ENCODE measurements at places on chromosomes 3 and 15. TPM values are rescaled to one million over a fixed set of nuclear protein-coding genes. Genes with fewer than 3 reads are reported as not detected.

Gene LCMT2
- total RNA-seq: 8.0 TPM

DNA sequence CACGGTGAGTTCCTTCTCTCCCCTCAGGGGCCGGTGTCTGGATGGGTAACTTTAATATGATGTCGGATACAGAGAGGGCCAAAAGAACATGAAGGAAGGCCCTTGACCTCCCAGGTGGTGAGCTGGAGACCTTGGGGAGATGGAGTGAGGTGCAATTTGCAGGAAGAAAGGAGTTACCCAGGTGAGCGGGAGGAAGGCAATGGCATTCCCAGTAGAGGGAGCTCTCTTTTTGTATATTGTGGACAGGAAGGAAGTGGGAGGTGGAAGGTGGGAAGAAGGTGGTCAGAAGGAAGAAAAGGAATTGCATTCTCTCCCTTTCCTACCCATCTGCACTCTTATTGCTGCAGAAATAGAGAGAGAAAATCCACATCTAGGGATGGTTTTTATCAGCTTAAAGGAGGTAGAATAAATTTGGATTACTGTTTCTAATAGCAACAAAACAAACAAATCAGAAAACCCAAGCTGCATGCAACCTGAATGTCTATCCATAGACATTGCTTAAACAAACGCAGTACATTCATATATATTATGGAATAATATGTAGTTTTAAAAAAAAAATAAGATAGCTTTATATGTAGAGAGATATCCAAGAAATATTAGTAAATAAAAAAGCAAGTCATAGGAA lies 169.0 kb upstream of the TSC22D2 start:
- peak overlapping the region; percentile 0 for H3K4me3 ChIP-seq
- peaks cover 36% of the 10 kb centered on the region for H3K4me1 ChIP-seq
- no peaks in the 10 kb centered on the region for H3K27me3 ChIP-seq
- H3K36me3 ChIP-seq: no peaks in the 10 kb centered on the region
- H3K27ac ChIP-seq: no peak overlapping the region
- no peak for DNase-seq

DNA sequence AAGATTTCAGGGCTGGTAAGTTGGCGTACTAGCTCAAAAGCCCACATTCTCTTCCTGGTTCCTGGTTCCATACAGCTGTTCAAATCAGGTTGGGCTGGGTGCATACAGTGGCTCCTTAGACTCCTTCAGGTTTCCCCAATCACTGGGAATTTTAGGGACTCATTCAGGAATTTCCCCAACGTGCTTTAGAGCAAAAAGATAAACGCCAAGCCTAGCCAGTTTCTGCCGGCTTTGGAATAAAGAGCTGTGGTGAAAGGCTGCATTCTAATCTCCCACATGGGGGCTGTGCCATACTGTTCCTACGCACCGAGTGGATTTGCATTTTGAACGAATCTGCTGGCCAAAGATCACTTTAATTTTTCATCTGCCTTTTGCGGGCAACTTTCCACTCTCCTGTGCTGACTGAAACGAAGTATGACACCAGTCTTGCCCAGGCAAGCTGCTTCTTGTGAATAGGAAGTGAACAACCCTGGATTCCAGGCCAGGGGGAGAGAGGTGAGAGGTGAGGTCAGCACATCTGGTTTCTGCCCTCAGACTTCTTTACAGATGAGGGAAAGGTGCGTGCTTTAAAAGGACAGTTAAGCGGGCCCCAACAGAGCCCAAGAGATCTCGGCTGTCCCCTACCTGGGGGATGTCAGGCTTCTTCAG lies 184.2 kb upstream of the PDZRN3 start:
- no peaks in the 10 kb centered on the region for H3K27me3 ChIP-seq
- no peaks in the 10 kb centered on the region for H3K36me3 ChIP-seq
- H3K4me1 ChIP-seq: no peaks in the 10 kb centered on the region
- no peak for DNase-seq

DNA sequence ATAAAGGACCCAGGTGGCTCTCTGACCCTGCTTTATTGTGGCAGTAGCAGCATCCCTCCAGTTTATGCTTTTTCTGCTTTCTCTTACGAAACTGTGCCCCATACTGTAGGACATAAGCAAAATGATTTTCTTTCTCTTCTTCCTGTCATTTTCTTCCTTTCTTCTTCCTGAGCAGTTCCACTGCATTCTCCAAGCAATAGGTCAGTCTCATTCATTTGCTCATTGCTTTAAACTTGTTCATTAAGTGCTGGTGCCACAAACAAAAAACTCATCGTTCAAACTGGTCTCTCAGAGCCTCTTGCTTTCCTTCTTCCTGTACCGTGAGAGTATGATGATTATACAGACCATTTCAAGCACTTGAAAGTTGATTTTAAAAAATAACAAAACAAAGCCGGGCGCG lies 66.8 kb downstream of the PDE8A start:
- no peak for DNase-seq
- H3K27me3 ChIP-seq: no peaks in the 10 kb centered on the region
- H3K4me1 ChIP-seq: peaks cover 6% of the 10 kb centered on the region
- no peaks in the 10 kb centered on the region for H3K36me3 ChIP-seq

DNA sequence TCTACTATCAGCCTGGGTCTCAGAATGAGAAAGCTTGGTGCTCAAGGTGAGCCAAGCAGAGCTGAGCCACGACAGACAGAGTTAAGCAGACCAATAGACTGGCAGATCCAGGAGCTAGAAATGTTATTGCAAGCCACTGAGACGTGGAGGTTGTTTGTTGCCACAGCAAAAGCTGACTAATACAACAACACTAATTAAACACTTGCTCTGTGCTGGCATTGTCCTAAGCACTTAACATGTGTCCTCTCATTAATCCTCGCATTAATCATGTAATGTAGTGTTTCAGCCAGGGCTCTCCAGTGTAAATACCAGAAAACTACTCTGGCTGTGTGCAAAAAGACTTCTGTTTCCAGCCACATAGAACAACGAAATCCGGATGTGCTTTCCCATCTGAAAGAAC lies 11.6 kb upstream of the SPSB4 start:
- peaks cover 2% of the 10 kb centered on the region for H3K4me1 ChIP-seq
- H3K36me3 ChIP-seq: no peaks in the 10 kb centered on the region
- no peak overlapping the region for H3K4me3 ChIP-seq
- DNase-seq: no peak
- H3K27me3 ChIP-seq: no peaks in the 10 kb centered on the region
- no peak overlapping the region for H3K27ac ChIP-seq

GRCh38 chr3:171459942-171460724 lies at the start of gene TNIK:
TNIK (minus strand) TSS chr3:171460405; CDS start chr3:171460063, 342 bp downstream.
- DNase-seq: peak; percentile 73
- H3K4me3 ChIP-seq: peak within 1 kb of the TSS; percentile 95
- H3K27me3 ChIP-seq: peaks cover 14% of the 10 kb centered on the region

Data from glutamatergic neuron (in vitro differentiated cells).